ENCODE measurements at places on chromosomes 1 and 21.

DNA sequence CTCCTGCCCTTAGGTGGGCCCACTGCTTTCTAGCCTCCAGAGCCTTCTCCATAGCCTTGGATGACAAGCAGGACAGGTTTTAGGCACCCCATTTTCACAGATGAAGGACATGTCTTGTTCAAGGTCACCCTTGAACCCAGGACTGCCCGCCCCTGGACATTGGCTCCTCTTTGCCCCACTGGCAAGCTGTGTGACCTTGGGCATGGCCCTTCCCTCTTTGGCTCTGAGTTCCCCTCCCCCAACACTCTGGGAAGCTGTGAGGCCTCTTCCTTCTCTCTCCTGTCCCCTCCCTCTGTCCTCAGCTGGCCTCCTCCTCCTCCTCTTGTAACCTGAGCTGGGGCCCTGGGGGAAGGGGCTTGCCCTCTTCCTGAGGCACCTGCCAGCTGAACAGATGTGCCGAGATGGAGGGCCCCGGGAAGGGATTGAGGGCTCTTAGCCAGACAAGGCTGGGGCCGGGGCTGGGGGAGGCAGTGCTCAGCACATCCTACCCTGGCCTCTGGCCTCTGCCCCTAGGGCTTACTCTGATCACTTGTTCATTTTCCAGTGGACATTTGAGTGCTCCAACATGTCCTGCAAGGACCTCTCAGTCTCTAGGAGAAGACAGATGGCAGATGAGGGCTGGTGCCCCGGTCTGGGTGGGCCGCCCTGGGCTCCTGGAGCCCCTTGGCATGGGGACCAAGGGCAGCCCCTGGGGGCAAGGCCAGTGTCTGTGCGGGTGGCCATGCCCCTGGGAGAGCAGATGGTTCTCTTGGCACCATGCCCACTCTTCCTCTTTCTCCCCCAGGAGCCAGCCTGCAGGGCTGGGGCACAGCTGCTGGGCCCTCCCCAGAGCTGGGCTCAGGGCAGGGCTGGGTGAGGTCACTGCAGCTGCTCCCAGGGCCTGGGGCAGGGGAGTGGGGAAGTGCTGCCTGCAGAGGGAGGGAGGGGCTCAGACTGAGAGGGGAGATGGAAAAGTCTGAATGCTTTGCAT is 10.7 kb downstream of the FOXO6 start:
- no peak for DNase-seq

DNA sequence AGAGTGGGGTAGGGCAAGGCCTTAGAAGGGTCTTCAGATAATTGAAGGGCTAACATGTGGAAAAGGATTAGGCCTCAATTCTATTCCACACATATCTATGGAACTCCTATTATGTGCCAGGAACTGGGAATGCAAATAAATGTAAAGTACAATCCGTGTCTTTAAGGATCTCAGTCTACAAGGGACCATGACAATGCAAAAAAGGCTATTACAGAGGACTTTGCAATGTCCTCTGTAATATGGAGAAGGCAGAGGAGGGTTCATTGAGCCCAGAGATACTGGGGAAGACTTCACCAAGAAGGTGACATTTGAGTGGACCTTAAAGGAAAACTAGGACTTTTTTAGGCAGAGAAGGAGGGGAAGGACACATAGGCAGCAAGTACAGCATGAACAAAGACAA is 4.5 kb upstream of the SCMH1 start:
- DNase-seq, result no peak

GRCh38 chr1:61215676-61216289 is 133.4 kb downstream of the NFIA start:
- no peak for DNase-seq

GRCh38 chr1:110508028-110508940 is 10.7 kb downstream of the KCNA10 start:
- no peak for DNase-seq

GRCh38 chr21:32403201-32403777 is 9.2 kb upstream of the EVA1C start:
- DNase-seq, result peak; percentile 51

GRCh38 chr1:108892356-108893140 is 15.8 kb downstream of the GPSM2 start:
- DNase-seq, result no peak

GRCh38 chr1:235702412-235702811 is 52.8 kb upstream of the GNG4 start:
- no peak for DNase-seq

DNA sequence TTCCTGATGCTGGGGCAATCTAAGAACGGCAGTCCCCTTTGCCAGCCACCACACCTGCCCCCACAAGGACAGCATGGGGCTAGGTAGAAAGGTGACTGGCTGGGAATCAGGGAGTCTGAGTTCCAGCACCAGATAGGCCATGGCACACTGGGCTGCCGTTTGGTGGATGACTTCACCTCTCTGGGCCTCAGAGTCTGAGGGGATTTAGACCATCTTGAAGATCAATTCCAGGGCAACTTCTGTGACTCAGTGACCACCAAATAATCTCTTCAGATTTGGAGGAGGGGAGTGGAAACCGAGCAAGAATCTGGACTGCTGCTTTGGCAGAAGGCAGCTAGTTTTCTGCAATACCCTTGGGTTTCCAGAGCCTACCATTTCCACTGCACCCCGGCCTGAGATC is 92.1 kb upstream of the EDN2 start:
- no peak for DNase-seq

GRCh38 chr1:168135116-168135920 is 1.4 kb downstream of the GPR161 start:
- DNase-seq, result no peak

DNA sequence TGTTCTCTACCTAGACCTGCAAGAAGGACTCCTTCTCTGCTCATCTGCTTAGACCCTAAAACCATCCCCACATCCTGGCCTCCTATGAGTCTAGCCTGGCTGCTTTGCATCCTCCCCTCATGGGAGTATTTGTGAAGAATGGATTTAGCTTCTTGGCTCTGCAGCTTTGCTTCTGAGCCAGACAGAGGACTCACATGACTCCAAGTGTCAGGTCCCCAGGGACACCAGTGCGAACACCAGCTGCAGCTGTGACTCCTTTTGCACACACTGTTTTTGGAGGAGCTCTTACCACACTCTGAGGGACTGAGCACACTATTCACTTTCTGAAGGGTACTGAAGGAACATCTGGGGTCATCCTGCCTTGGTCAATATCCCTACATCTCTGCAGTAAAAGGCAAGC is 131.8 kb upstream of the SGIP1 start:
- no peak for DNase-seq

GRCh38 chr1:172903581-172904220 is 147.0 kb downstream of the TNFSF18 start:
- DNase-seq, result peak; percentile 42

- no peak for DNase-seq
Observed at GRCh38 chr1:164953815-164954214, 394.8 kb downstream of the PBX1 start.

GRCh38 chr1:184193451-184193850 is 141.9 kb downstream of the TSEN15 start:
- no peak for DNase-seq

GRCh38 chr1:23854568-23854967 is 13.5 kb downstream of the FUCA1 start:
- DNase-seq, result no peak

DNA sequence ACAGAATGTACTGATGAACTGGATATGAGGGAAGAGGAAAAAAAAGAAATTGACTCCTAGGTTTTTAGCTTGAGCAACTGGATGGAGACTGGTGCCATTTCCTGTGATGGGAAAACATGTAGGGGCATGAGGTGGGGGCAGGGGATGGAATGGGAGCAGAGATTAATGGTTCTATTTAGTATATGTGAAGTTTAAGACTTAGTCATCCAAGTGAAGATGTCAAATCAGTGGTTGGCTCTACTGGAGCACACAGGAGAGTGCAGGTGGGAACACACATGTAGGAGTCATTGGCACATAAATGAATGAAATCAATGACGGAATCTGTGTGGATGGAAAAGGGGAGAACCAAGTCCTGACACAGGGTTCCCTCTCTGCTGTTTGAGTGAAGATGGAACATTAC is 224.4 kb upstream of the COA6 start:
- no peak for DNase-seq

GRCh38 chr1:53606651-53607051 is 132.3 kb downstream of the GLIS1 start:
- DNase-seq, result no peak

- DNase-seq, result no peak
Observed at GRCh38 chr1:94608852-94609530, 67.4 kb upstream of the F3 start.

DNA sequence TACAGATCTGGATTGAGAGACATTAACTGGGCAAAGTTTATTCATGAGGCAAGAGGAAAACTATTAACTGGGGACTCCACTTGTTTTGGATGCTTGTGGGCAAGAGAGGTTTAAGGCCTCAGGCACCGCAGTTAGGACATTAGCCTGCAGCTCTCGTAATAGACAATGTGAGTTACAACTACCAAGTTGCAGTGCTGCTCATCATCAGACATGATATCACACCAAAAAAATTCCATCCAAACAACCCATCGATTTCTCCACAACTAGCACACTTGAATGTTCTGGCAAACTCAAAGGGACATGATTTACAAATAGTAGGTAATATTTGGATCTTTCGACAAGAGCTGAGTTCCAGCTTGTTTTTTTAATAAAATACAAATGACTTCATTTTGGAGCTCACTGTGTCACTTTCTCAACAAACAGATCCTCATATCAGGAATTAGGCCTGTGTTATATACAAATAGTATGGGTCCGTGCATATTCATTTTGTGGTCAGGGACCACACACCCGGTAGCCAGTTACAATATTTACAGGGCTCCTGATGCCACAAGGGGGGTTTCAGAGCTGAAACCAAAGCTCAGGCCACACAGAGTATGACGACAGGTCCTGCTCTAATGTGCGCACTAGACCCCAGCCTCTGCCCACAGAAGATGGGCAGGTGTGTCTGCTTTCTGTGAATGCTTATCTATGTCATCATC is 128.0 kb downstream of the TGFBR3 start:
- DNase-seq, result no peak

GRCh38 chr1:40392221-40392620 is 18.7 kb downstream of the SMAP2 start:
- DNase-seq, result peak; percentile 18

- DNase-seq, result no peak
Observed at GRCh38 chr1:108811611-108812010, 45.3 kb downstream of the AKNAD1 start.

DNA sequence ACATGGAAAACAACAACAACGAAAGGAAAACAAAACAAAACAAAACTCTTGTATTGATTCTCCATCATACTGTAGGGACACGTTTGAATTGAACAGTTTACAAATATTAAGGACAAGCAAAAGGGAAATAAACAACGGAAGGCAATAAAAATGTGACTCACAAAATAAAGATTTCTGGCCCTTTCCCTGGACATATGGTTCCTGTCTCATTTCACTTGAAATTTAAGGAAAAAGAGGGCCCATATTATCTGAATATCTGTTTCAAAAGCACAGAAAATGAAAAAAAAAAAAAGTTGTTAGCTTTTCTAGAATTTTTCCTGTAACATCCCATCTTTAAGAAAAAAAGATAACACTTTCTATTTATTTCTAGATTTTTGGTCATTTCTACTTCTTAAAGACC is 3.6 kb upstream of the PKN2 start:
- no peak for DNase-seq

GRCh38 chr1:76826072-76826845 is 41.0 kb upstream of the ST6GALNAC5 start:
- DNase-seq, result peak; percentile 19

DNA sequence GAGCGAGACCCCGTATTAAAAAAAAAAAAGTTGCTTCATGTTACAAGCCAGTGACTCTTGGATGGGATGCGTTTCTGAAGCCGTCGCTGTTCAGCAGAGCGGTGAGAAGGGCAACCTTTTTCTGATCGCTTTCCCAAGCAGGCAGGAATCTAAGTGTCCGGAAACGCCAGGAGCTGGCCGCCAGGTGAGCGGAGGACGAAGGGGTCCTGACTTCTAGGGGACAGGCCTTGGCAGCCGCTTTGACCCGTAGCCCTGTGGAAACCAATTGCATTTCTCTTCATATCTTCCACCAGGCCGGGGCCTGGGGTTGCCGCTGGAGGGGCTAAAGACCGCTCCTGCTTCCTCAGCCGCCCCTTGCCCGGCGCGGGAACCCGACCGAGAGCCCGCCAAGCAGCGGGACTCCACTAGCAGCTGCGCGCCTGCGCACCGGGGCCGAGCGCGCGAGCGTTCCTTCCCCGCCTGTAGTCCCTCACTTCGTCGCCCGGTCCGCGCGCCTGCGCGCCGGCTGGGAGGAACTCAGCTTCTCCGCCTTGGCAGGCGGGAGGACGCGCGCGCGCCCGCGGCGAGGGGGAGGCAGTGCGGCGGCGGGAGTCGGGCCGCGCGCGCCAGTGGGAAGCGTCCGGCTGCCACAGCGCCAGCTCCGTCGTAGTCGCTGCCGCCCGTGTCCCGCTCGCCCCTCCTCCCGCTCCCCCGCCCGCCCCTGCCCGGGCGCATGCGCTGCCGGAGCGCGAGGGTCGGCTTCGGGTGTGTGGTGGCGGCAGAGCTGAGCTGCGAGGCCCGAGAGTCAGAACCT is at the start of gene SPEN:
SPEN (plus strand) TSS at position 608 of the 793 bp plus-strand sequence. CDS start 361 bp downstream, outside the sequence.
- peak; percentile 89 for DNase-seq

DNA sequence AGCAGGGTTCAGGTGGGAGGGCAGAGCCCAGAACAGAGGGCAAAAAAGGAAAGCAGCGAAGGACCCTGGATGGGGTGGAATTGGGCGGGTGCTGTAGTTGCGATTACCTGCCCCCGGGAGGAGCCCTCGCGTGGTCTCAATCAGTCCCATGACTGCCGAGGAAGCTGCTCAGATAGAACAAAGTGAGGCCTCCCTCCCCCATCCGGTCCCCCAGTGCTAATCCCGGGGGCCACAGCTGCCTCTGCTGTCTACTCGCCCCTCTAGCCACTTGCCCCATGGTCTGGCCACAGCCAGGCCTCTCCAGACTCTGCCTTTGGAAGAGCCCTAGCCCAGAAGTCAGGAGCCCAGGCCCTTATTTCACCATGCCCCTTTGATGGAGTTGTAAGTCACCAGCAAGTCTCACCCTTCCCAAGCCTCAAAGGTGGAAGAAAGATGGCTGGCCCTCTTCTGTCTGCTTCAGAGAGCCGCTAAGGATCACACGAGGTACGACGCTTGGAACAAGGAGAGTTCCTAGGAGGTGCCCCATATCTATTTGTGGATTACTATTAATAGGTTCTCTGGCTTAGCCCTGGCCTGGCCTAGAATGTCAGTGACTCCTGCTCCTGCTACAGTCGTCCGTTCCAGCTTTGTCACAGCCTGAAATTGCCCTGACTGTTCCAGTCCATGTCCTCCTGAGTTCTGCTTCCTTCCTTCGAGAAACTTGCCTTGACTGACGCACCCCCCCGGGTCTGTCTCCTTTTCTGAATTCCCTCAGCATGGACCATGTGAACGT is 16.4 kb downstream of the ECHDC2 start:
- peak; percentile 66 for DNase-seq
